ENCODE measurements at places on chromosomes 6 and 20. TPM values are rescaled to one million over a fixed set of nuclear protein-coding genes. Genes with fewer than 3 reads are reported as not detected.

The MOCS3 gene
- 8.7 TPM for total RNA-seq

The CST4 gene
- total RNA-seq: not detected

The MLN gene
- total RNA-seq: not detected

The ADTRP gene
- 5.3 TPM for total RNA-seq

The PHACTR3 gene
- total RNA-seq: not detected

The CALHM5 gene
- total RNA-seq: 11.4 TPM

The TMEM244 gene
- not detected for total RNA-seq

The ACSS1 gene
- 14.0 TPM for total RNA-seq
